Stimulated activated naive CD8-positive, alpha-beta T cell treated with anti-CD3 and anti-CD28 coated beads, Interleukin-15, Interleukin-2, amounts not matched to agents 100 U/mL and 50 U/mL, for 24 hours (primary cell): ENCODE measurements at places on chromosomes 5 and 9.
A peak's percentile ranks its signal among the peaks of the same experiment; 100 is the strongest.

DNA sequence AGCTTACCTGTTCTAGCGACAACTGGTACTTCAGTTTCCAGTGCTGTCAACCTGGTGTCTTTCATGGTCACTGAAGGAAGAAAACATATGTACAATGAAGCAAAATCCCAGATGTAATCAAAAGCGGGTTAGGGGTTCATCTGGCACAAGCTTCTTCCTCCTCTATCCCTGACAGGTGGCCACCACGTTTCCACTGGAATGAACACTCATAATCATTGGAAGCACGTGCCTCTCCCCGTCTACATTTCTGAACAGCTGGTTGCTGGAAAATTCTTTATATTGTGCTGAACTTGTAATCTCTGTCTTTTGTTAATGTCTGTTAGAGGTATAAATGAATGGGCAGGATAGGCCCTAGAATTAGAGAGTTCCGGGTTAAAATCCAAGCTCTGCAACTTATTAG is 9.4 kb downstream of the TSC1 start:
- no peak for DNase-seq

DNA sequence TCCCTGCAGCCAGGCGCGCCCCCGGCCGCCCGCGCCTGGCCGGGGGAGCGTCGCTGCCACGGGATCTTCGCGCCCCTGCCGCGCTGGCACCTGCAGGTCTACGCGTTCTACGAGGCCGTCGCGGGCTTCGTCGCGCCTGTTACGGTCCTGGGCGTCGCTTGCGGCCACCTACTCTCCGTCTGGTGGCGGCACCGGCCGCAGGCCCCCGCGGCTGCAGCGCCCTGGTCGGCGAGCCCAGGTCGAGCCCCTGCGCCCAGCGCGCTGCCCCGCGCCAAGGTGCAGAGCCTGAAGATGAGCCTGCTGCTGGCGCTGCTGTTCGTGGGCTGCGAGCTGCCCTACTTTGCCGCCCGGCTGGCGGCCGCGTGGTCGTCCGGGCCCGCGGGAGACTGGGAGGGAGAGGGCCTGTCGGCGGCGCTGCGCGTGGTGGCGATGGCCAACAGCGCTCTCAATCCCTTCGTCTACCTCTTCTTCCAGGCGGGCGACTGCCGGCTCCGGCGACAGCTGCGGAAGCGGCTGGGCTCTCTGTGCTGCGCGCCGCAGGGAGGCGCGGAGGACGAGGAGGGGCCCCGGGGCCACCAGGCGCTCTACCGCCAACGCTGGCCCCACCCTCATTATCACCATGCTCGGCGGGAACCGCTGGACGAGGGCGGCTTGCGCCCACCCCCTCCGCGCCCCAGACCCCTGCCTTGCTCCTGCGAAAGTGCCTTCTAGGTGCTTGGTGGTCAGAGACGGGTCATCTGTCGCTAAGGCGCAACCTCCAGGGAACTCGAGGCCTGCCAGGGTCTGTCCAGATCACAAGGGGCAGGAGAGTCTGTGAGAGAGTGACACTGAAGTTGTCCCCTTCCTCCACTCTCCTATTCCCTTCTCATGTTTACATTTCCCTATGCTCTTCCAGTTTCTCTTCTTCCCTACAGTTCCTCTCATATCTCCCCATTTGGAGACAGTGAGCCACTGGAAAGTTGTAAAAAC is 1.3 kb downstream of the GPR150 start:
- DNase-seq = peak; percentile 51

DNA sequence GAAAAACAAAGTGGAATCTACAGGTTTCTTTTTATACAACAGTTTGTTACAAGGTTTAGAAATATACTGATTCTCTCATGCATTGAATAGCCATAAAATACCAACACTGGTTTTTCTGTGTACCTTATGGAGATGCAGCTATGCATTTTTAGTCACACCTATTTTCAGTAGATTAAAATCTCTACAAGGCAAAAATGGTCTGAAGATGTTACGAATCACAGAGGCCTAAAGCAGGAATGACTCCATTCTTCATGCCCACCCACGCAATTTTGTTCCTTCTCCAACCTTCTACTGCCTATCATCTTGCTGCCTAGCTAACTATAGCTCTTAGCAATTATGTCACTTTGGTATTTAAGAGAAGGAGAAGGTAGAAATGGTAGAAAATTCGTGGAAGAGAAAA is 9.9 kb downstream of the PLK2 start:
- DNase-seq = no peak

GRCh38 chr5:171499611-171500010 is 80.2 kb downstream of the FGF18 start:
- DNase-seq = no peak

DNA sequence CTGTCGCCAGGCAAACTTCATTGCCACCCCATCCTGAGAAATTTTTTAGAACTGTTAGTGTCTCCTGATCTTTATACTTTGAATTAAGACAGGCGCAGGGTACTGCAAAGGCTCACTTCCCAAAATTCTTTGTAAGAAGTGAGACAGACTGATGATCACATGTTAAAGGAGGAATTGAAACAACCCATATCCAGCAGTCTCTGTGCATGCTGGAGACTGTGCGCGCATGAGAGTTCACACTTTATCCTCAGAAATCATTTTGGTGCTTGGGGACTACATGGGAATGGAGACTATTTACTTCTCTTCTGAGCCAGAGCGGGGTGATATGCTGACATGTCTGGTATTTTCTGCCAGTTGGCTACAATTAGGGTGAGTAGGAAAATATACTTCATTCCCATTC is 91.2 kb downstream of the ZNF474 start:
- no peak for DNase-seq

DNA sequence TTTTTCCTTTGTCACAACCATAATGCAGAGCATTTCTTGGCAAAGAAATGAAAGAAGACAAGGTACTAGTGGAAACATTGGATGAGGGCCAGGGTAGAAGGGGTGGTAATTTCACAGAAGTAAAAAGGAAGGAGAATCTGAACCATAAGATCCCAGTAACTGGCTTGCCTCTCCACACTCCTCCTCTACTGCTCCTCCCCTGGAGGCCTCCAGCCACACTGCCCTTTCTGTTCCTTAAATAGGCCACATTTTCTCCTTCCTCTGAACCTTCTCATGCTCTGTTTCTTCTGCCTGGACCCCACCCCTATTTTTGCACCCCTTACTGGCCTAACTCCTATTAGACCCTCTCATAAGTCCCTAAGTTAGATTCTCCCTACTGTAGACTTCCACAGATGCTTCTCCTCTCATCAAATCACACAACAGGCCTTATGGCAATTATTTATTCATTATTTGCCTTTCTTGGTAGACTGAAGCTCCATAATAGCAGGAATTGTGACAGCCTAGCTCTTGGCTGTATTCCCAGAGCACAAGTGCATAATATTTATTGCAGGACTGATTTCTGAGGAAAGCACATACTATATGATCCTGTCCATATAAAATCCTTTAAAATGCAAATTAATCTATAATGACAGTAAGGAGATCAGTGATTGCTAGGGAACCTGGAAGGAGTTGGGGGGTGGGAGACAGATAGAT is 31.3 kb upstream of the GRIA1 start:
- DNase-seq = no peak

- no peak for DNase-seq
These were observed 43.7 kb downstream of the ZNF366 start for GRCh38 chr5:72463449-72464052.

DNA sequence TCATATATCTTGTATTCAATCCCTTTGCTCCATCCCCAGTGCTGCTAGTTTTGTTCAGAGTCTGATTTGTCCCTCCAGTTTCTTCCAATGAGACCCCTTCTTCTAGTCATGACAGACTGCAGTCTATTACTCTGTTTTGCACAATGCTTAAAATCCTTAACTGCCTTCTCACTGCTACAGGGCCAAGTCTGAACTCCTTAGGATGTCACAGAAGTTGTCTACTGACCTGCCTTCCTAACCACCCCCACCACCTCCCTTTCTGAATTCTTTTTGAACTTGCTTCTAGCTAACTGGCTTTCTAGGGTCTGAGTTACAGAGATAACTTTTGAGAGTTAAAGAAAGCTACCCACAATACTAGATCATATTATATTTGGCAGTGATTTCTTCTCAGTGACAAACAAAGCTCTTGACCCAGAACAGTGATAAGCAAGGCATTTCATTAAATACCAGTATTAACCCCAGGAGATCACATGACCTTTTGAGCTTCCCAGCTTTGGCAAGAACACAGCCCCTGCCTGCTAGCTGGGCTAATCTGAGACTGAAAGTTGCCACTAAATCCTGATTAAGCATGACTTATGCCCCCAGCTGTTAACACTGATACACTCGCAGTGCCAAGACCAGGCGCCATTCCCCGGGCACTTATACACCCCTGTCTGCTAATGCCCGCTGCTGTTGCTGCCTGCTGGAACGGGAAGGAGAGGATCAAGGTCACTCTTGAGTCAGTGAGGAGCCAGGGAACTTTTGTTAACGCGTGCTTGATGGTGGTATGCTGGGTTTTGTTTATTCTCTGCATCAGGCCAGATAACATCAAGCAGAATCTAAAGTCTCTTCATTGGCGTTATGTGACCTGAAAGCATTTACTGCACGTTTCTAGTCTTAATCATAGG is 36.4 kb upstream of the ADAMTSL1 start:
- no peak for DNase-seq

GRCh38 chr9:133888809-133889491 is 103.2 kb downstream of the VAV2 start:
- DNase-seq = no peak

- DNase-seq = no peak
These were observed 222.2 kb downstream of the AOPEP start for GRCh38 chr9:94948567-94949235.

- no peak for DNase-seq
These were observed 2.5 kb upstream of the WHRN start for GRCh38 chr9:114507726-114508125.

- no peak for DNase-seq
These were observed 340.2 kb downstream of the ADAMTS6 start for GRCh38 chr5:65141493-65141892.

DNA sequence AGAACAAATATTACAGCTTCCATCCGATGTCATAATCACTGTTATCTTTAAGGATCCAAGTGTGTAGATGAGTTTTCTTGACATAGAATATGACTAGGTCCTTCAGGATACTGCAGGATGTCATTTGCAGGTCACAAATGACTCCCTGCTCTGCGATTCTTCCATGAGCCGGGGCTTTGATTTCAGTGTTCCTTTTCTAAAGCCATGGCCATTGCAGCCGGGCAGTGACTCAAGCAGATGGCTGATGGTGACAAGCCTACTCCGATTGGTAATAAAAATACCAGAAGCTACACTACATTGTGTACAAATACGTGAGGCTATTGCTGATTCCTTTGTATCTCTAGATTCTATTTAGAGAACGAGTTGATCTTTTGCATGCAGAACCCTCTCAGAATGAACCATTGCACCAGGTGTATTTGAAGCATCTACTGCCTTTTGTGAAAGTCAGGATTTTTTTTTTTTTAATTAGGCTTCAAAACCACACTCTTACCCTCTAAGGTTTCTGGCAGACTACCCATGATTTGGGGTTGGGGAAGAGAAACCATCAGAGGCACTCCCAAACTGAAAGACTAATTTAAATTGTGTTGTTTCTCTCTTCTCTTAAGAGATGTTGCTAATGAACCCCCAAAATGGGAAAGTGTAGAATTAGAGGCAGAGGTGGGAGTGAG is 271.0 kb upstream of the ADRA1B start:
- DNase-seq = no peak

DNA sequence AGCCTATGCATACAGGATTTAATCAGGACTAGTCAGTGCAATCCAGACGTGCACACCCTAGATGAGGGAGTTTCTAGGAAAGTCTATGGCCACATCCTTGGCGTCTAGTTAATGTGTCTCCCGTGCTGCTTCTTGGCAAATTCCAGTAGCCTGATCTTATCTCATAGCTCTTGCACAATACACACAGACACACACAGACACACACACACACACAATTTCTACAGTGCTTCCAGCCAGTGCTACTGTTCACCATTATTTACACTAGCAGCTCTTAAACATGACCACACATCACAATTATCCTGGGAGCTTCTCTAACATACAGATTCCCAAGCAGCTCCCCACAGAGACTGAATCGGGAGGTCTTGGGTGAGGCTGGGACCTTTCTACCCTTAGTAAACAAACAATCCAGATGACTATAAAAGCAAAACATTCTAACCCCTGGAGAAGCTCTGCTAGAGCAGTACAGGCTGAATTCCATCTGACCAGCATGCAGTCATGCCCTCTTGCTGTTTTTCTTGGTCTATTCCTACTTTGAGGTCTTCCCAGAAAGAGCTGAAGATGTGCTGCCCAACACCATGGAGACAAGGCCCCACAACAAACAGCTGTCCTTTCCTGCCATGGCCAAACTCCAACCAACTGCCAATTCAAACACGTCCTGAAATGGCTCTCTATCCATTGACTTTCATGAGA is 236.6 kb downstream of the DEPDC1B start:
- no peak for DNase-seq

DNA sequence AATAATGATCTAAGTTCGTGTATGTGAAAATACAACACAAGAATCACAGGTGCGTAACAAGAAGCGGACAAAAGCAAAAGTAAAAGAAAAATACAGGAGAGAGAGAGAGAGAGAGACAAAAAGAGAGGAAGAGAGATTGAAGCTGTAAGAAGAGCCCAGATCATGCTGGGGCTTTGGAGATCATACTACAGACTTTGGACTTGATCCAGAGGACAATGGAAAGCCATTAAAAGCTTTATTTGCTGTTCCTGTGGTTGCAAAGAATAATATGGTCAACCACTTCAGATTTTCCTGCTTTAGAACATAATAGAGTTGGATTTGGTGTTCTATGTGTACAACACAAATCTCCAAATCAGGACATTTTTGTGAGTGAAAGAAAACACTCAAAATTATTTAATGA is 561.4 kb downstream of the CAAP1 start:
- no peak for DNase-seq
